GM12865 (cell line): ENCODE measurements at places on chromosomes 16 and 17.

GRCh38 chr16:3045758-3046640 lies at the start of gene MMP25:
Gene MMP25, plus strand, starts transcription at chr16:3046561. Its CDS starts 357 bp downstream, at chr16:3046918.
- no peak for DNase-seq

- DNase-seq = no peak
Measured at GRCh38 chr16:48452991-48453760, 68.0 kb upstream of the SIAH1 start.

DNA sequence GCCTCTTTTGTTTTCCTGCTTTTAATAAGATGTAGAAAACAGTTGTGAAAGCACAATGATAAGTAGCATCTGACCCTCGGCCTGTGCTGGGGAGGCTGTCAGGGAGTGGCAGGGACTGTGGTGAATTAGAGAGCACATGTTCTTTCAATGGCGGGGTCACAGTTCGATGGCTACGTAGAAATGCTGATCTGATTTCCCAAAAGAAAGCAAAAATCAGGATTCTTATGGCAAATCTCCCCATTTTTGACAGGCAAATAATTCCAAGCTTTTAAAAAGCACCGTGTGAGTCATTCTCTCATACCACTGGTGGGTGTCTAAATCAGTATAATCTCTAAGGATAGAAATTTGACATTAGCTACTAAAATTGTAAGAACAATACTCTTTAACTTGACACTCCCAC lies 4.2 kb upstream of the MAPK7 start:
- no peak for DNase-seq

DNA sequence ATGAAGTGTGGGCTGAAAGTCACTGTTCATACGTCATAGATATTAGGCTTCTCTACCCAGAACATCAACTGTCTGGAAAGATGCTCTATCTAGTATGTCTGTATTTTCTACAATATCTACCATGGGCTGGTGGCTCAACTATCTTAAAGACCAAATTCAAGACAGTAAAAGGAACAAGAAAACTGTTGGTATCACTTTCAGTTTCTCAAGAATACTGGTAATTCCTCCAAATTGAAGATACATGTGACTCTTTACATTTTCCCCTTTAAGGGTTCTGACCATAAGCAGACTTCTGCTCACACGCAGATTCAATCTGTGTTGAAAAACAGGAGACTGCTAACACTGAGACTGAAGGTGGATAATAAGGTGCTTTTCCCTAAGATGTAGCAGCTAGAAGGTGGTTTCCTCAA lies 24.2 kb downstream of the XPO6 start:
- peak; percentile 77 for DNase-seq

- no peak for DNase-seq
Measured at GRCh38 chr17:76248013-76248782, 7.9 kb upstream of the RNF157 start.

GRCh38 chr17:81064678-81065475 lies 29.9 kb downstream of the BAIAP2 start:
- DNase-seq = no peak

- DNase-seq = no peak
Measured at GRCh38 chr16:553601-554296, 6.4 kb upstream of the PRR35 start.

- no peak for DNase-seq
Measured at GRCh38 chr17:56894859-56895455, 18.9 kb downstream of the TRIM25 start.

DNA sequence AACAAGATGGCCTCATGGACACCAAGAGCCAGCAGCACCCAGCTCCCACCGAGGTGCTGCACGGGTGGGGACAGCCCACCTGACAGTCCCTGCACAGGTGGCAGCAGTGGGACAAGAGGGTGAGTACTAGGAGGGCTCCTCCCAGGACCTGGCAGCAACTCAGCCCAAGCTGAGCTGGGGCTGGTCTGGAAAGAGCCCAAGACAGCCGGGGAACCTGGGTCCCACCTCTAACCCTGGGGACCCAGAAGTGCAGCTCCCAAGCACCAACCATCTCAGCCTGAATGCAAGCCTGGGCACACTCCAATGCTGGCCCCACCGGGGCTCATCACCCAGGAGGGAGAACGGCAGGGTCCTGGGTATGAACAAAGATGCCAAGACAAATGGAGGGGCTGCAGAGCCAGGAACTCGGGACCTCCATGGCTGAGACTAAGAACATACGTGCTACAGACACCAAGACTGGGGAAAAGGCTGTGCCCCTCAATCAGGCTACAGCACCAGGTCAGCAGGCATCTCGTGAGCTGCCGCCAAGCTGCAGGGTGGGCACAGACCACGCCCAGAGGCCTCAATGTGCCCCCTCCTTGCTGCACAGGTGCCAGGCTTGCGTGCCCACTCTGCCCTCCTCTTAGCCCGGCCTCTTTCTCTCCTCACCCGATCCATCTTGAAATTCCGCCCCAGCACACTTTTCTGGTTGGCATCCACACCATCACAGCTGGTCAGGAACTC lies 37.5 kb upstream of the GSG1L start:
- no peak for DNase-seq

GRCh38 chr16:27522173-27522707 lies 27.5 kb downstream of the GTF3C1 start:
- DNase-seq = no peak

DNA sequence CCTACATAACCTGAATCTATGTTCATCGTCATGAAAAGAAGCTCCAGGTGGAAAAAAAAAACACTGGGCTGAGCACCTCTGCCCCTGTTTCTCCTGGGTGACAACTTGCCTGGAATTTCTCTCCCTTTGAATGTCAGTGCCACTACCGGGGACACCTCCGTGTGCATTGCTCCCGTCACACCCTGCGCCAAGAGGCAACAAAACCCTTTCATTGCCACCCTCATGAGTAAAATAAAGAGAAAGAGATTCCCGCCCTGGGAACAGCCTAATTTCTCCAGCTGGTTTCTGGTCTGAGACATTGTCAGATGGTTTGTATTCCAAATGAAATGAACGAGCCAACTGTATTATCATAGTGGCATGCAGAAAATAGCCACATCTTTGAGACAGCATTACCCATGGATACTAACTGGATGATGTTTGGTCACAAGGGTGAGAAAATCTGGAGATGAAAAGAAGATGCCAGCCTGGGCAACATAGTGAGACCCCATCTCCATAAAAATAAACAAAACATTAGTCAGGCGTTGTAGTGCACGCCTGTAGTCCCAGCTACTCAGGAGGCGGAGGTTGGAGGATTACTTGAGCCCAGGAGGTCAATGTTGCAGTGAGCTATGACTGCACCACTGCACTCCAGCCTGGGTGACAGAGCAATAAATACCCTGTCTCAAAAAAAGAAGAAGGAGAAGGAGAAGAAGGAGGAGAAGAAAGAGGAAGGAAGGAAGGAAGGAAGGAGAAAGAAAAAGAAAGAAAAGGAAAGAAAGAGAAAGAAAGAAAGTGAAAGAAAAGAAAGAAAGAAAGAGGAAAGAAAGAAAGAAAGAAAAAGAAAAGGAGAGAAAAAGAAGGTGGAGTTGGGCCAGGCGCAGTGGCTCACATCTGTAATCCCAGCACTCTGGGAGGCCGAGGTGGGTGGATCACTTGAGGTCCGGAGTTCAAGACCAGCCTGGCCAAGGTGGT lies 42.2 kb upstream of the ADCY9 start:
- DNase-seq = no peak

GRCh38 chr16:19883966-19884485 lies 622 bp downstream of the GPRC5B start:
- no peak for DNase-seq

DNA sequence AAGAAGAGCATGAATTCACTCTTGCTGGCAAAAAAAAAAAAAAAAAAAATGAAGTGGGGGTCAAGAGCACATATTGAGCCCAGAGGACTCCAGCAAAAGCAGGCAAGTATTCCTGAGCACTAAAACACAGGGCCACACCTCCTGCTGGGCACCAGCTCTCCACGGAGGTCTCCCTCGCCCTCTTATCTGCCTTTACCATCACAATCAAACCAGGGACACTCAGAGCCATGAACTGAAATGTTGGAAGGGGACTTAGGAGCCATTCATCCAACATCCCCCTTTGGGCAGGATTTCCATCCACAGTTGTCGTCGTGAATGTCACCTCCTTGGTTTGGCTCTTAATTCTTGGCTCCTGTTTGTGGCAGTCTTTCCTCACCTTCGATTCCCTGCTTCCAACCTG lies 89.8 kb upstream of the GNAO1 start:
- no peak for DNase-seq

DNA sequence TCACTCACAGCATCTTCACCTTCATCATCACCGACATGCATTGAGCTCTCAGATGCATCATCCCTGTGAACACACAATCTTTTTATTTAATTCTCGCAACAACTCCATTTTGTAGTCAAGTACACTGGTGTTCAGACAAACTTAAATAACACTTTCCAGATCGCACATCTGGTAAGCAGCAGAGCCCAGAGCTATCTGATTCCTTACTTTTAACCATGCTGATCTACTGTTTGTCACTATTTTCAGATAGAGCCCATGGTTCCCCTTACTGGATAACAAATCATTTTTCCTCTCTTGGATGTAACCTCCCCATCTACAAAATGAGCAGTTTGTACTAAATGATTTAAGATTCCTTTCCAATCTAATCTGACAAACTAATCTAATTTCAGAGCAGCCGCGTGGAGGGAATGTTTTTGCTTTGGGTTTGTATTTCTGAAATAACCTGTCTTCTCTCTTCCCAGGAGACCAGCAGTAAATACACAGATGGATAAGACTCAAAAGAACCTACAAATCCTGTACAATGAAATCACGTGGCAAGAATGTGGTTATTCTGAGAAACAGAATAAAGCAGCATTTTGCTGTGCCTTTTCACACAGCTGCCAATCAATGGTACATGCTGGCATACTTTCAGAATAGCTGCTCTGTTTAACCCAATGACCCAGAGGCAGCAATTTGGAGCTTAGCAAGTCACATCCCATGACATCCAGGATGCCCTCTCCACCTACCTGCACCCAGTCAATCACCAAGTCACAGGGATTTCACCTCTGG lies 72.9 kb upstream of the CCL2 start:
- no peak for DNase-seq

DNA sequence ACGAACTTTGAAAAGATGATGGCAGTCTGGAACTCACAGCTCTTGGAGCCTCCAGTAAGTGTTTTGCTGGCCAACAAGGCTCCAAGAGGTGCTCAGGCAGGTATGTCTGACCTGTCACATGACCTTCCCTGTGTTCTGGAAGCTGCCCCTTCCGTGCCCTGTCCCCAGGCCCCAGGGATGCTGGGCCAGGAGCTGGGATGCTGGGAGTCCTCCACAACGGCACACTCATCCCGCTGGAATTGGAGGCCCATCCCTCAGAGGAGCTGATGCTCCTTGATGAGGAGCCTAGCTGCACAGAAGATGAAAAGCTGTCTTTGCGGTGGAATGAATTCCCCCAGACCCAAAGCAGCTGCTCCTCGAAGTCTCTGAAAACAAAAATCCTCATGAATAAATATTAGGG lies 47.8 kb downstream of the HOXB1 start:
- DNase-seq = no peak

DNA sequence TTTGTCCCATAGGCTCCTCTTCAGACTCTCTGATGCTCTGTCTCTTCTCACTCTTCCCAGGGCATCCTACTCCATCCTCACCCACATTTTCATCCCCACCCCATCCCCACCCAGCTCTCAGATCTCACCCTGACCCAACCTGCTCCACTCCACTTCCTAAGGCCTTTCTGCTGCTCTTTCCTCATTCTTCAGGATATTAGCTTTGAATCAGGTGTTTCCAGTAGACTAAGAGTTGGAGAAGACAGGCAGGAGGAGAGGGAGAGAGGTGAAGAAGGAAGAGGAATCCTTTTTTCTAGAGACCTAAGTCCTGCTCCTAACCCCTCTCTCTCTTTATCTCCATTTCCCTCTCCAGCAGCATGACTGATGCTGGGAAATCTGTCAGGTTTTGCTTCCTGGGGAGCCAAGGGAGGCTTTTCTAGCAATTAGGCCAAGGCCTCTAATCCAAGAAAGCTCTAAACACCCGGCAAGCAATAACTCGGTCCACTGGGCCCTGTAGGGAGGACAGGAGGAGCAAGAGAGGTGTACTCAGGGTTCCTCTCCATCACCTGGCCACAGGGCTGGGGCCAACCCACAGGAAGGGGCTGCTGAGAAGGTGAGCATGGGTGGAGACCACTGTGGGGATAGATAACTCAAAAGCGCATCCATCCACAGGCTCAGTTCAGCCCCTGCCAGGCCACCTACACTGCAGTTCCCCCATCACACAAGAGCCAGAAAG lies 133.3 kb downstream of the TMEM132E start:
- no peak for DNase-seq

- no peak for DNase-seq
Measured at GRCh38 chr17:39073916-39074315, 77.5 kb downstream of the PLXDC1 start.

GRCh38 chr17:68908045-68908444 lies 47.1 kb downstream of the ABCA8 start:
- DNase-seq = peak; percentile 53

GRCh38 chr17:72772331-72772821 lies 320.1 kb downstream of the SLC39A11 start:
- DNase-seq = peak; percentile 2

DNA sequence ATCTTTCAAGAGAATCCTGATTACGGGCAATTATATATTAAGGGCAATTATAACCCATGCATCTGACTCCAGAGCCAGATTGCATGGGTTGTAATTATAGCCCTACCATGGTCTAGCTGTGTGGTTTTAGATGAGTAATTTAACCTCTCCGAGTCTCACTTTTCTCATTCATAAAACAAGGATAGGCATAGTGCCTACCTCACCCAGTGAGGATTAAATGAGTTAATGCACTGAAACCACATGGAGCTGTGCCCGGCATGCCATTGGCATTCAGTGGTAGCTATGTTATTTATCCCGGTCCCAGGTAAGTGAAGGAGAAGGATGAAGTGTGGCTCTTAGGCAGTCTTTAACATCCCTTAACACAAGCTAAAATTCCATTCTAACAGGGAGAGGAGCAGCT lies 6.3 kb downstream of the SNX20 start:
- no peak for DNase-seq

DNA sequence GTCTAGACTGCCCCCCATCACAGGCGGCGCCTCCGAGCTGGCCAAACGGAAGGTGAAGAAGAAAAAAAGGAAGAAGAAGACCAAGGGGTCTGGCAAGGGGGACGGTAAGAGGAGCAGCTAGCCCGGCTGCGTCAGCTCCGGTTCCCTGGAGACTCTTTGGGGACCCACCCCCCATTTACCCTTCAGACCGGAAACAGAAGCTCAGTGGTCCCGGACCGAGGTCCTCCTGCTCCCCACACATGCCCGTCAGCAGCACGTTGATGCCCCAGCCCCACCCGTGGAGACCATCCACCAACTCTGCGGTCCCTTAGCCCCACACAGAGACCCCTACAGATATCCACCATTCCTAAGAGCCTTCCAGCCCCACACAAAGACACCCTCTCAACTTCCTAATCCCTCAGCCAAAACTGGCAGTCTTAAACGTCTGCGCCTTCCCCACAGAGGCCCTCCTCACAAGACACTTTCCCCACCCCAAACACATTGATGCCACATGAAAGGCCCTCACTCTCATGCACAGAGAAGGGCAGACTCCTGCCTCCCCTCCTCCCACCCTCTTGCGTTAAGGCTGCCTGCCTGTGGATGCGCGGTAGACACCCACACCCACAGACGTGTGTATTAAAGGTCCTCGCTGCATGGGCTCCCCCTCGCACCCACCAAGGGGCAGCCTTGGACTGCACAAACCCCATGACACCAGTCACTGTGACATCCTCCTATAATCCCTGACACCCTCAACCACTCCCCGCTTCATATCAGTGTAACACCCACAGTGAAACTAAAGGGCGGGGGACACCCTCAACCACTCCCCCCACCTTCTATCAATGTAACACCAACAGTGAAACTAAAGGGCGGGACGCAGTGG lies 58.2 kb upstream of the RPH3AL start:
- DNase-seq = peak; percentile 54

- DNase-seq = no peak
Measured at GRCh38 chr16:78784771-78785170, 685.3 kb downstream of the WWOX start.
